Activated CD8-positive, alpha-beta memory T cell treated with anti-CD3 and anti-CD28 coated beads for 1 hour (primary cell): ENCODE measurements at places on chromosomes 3 and 15.

DNA sequence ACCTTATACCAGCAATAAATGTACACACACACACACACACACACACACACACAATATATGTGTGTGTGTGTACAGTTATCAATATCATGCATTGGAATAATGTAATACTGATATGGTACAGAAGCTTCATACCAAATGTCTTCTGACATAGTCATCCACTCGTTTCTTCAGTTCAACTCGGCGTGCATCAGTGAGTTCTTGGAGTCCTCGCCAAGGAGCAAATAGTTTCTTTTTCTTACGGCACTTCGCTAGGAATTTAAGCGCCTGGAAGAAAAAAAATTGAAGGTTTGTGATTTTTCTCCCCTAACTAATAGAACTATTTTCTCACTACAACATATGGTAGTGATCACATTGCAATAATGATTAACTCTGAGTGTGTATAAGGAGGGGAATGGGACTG lies 32.1 kb upstream of the GOLGB1 start:
- no peak for DNase-seq

DNA sequence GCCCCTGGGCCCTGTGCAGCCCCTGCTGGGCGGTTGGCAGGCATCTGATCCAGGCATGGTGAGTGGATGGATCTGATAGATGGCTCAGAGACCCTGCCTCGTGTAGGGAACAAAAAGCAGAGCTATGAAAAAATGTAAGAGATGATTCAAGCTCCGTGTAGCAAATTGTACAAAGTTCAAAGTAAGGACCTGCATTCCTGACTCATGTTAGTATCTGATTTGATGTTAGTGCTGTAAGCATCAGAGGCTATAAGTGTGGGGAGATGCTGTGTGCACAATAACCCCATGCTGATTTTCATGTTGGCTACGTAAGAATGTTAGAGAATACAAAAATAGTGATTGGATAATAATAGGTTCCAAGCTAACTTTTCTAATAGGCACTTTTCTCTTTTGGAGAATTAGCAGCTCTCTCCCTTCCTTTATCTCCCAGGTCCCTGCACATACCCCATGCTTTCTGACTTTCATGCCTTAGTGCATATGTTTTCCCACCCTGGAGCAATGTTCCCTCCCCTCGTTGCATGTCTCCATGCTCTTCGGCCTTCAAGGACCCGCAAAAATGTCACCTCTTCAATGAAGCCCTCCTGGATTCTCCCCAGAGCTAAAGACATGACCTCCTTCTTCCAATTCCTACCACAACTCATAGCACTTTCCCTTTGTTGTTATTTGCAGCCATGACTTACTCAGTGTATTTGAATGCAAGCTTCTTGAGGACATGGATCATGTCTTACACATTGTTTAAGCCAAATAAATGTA lies 1.6 kb downstream of the CCR9 start:
- DNase-seq: no peak

GRCh38 chr3:129947538-129948240 lies 26.8 kb upstream of the TRH start:
- no peak for DNase-seq

DNA sequence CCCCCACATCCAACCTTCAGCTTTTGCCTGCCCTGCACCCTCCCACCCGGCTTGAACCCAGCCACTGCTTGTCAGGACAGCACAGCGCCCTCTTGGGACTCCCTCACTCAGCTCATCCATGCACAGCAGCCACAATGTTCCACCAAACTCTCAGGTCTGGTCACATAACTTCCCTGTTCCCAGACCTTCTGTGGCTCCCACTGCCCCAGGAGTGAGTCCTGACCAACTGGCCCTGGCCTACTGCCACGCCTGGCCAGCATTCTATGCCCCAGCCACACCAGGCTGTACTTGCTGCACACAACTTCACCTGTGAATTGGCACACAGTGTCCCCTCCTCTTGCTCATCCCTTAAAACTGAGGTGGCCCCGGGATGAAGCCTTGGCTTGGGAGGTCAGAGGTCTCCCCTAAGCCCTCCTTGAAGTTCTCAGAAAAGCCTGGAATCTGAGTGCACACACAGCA lies 21.0 kb downstream of the PLXNB1 start:
- DNase-seq: no peak

DNA sequence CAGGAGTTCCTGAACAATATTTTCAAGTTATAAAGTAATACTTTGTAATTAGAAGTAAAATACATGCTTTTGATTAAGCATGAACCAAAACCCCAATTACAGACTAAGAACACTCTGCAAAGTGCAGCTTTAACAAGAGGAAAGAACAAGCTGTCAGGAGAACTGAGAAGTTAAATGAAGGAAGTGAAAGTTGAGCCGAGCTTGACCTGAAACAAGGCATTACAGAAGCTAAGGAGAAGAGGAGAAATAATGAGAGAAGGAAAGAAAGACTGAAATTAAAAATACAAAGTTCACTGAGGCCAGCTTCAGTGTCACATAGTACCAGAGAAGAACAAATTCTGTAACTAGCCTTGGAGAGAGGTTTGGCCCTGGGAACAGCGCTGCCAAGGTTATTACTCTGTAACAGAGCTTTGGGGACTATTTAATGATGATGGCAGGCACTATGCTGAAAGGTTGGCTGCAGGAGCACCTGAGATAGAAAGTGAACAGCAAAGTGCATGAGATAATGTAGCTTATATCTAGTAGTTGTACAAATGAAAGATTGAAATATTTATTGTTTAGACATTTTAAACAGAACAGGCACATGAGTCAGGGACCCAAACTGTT lies 241.9 kb upstream of the PEX5L start:
- no peak for DNase-seq
